ENCODE measurements at places on chromosomes 2 and 18.

DNA sequence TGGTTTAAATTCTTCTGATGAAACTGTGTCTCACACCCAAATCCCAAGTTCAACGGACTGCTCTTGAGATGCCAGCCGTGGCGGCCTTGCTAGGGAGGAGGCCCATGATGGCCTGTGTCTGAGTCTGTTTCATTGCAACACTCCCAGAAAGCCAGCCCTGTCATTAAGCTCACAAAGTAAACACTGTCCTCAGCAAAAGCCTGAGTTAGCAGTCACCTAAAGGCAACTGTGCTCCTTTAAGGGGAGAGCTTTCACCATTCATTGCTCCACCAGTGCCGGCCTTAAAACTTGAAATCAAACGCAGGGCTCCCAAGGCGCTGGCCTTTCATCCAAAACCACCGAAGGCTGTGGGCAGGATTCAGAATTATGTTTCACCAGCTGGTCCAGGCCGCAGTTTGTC is 42.5 kb upstream of the PPP1CB start:
- no peak for DNase-seq

- DNase-seq: no peak
These were observed 93.5 kb downstream of the NFATC1 start for GRCh38 chr18:79489051-79489898.

GRCh38 chr2:197786010-197786877 is 1.1 kb upstream of the BOLL start:
- DNase-seq: no peak

DNA sequence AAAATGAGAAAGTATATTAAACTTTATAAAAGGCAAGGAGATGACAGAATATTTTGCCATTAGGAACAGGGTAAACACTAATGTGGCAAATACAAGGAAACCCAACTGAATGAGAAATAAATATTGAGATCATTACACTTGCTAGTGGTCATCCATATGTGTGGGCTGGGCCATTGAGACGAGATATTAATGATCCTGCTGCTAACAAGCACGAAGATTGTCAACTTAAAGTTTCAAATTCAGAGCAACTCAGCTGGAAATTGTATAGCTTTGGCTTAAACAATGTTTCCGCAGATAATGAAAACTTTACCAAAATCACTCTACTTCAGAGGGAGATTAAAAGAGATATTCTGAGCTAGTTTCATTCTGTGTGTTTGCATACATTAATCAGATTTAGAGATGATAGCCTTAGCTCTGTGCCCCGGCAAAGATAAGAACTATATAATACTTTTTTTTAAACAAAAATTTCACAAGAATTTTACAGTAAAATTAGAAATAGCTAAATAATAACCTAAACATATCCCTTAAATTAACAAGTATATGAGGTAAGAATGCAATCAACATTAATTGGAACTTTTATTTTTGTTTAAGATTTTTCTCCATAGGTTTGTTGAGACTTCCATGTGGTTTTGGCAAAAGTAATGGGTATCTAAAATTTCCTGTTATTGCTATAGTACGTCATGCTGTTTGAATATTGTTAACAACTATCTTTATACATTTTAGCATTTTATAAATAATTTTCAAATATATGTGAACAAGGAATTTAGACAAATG is 40.0 kb downstream of the FN1 start:
- DNase-seq: no peak

GRCh38 chr2:136530146-136530545 is 235.2 kb upstream of the THSD7B start:
- DNase-seq: no peak

- DNase-seq: no peak
These were observed 105.4 kb downstream of the SOS1 start for GRCh38 chr2:39015424-39015823.

- DNase-seq: no peak
These were observed 27.0 kb upstream of the LPIN1 start for GRCh38 chr2:11719230-11719977.

DNA sequence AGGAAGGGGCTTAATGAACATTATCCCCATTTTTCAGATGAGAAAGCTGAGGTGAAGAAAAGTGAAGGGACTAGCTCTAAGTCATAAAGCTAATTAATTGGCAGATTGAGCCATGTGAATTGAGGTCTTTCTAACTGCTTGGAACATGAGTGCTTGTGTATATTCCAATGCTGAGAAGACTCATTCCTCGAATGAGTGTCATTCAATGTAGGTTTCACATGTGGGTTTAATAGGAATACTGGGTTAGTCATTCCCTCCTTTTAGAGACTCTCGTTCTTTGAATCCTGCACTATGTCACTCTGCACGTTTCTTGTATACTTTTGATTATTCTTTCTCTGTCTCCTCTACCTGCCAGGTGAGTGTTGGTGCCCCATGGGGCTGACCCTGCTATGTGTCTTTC is 218.2 kb downstream of the HRH4 start:
- no peak for DNase-seq

DNA sequence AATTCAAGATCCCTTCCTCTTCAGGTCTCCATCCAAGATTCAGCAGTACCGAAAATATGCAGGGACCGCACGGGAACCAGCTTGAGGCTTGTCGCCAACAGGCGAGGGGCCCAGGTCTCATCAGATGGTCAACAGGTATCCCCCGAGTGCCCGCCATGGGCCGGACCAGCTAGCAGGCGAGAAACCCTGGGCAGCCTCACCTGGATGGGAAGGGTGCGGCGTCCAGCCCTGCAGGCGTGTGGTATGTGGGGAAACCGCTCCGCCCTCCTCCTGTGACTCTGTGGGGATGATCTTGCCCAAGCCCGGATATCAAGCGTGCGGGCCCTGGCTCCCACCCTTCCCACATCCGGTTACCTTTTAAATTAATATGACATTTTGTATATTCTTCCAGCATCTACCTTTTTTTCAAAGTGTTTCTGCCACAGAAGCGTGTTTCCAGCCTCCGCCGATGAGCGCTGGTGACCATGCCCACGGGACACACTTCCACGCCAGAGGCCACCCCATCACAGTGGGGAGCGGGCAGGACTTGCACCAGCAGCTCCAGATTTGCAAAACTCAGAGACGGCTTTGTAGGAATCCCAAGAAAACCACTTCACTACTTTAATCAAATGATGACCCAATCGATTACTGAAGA is 33.2 kb downstream of the ZNF516 start:
- no peak for DNase-seq

DNA sequence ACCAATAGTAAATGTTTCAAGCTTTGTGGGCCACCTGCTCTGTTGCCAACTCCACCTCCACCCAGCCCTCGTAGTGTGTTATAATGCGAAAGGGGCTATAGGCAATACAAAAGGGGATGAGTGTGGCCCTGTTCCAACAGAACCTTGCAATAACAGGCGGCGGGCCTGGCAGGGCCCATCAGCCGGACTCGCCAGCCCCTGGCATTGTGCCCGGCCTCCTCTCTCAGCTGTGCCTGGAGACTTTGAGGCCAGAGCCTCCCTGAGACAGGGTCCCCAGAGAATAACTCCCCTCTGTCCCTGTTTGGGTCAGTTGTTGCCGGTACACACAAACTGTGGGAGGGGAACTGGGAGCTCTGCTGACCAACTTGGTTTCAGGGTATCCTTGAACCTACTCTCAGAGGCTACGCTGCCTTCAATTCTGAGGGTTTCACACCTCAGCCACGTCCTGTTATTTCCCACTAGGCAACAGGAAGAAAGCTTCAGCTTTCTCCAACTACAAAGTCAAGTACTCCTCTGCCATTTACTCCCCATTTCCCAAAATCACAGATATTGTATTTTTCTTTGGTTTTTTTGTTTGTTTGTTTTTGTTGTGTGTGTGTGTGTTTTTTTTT is 58.0 kb upstream of the ZNF236 start:
- DNase-seq: no peak

GRCh38 chr2:239330836-239331235 is 70.0 kb downstream of the HDAC4 start:
- no peak for DNase-seq

- no peak for DNase-seq
These were observed 743.6 kb downstream of the RNF144A start for GRCh38 chr2:7660816-7661215.

- DNase-seq: no peak
These were observed 144.1 kb downstream of the EVA1A start for GRCh38 chr2:75416420-75417342.

GRCh38 chr2:136495636-136496035 is 269.7 kb upstream of the THSD7B start:
- DNase-seq: no peak

DNA sequence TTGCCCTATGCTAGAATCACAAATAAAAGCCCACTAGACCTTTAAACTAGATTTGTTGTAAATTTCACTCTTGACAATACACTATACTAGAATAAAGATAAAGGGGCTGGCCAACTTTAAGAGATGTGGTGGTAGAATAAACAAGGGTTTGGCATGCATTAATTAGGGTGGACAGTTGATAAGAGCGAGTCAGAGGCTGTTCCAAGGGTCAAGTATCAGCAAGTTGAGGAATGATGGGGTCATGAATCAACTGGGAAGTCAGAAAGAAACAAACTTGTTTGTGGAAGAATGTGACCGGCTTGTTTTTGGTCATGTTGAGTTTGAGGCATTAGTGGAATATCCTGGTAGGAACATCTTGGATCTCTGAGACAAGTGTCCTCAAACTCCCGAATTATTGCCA is 398.3 kb upstream of the TNP1 start:
- no peak for DNase-seq

- DNase-seq: no peak
These were observed 438.0 kb upstream of the NXPH2 start for GRCh38 chr2:139218181-139218580.

DNA sequence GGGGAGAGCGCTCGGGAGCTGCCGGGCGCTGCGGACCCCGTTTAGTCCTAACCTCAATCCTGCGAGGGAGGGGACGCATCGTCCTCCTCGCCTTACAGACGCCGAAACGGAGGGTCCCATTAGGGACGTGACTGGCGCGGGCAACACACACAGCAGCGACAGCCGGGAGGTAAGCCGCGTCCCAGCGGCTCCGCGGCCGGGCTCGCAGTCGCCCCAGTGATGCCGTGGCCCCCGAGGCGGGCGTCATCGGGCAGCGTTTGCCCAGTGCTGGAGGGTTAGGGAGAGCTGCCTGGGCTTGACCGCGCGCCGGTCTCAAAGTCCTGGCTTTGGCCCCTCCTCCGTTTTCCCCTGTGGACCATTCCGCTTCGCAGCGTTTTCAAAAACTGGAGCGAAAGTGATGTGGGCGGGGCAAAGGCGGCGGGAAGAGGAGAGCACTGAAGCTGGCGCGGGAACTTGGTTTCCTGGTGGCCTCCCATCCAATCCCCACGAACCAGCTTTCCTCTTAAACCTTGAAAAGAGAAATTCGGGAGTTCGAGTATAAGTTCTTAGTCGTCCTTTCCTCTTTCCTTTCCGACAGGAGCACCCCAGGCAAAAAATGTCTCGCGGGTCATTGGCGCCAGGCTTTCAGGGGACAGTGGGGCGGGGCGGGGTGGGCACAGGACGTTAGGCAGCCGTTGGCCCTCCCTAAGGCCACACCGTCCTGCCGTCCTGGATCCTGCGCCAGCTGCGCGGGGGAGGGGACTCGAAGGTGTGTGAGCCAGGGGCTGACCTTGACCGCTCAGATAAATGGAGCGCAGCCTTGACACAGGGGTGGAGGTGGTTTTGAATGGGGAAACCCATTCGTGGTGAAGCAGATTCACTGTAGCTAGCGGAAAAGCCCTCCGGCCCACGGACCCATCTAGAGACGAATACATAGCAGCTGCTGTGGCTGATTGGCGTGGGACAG is 821 bp downstream of the TYMS start:
- DNase-seq: peak; percentile 76

GRCh38 chr2:188984065-188984491 is 9.9 kb downstream of the COL3A1 start:
- DNase-seq: no peak

- no peak for DNase-seq
These were observed 7.1 kb upstream of the PPP1R1C start for GRCh38 chr2:181978351-181979150.

Measured in GDM1 (cell line).